A549 treated with Mapracorat at 1 μM for 4 hours (cell line): ENCODE measurements at places on chromosomes 2 and 18. TPM values are rescaled to one million over a fixed set of nuclear protein-coding genes. Genes with fewer than 3 reads are reported as not detected.

Gene LAMA1
- 0.03 to 0.45 TPM (median 0.06 TPM) in 5 replicates for total RNA-seq

Gene LYG2
- total RNA-seq: not detected in 5 replicates

Gene PCARE
- not detected in 5 replicates for total RNA-seq

Gene TFCP2L1
- total RNA-seq: 14.5 to 18.6 TPM (median 17.4 TPM) in 5 replicates

Gene PTPRN
- total RNA-seq: 1.1 to 1.8 TPM (median 1.3 TPM) in 5 replicates

Gene FAM136A
- total RNA-seq: 86.1 to 103 TPM (median 93.8 TPM) in 5 replicates
